ENCODE measurements at places on chromosomes 7 and 10.
A peak's percentile ranks its signal among the peaks of the same experiment; 100 is the strongest.

GRCh38 chr10:50279489-50279888 lies 28.2 kb upstream of the ASAH2 start:
- DNase-seq = peak; percentile 23
- no peak overlapping the region for H3K4me3 ChIP-seq
- no peak overlapping the region for H3K27ac ChIP-seq
- H3K4me1 ChIP-seq = peaks cover 15% of the 10 kb centered on the region

GRCh38 chr10:97059006-97059871 lies 126.5 kb downstream of the SLIT1 start:
- H3K4me3 ChIP-seq = no peak overlapping the region
- H3K27me3 ChIP-seq = no peaks in the 10 kb centered on the region
- H3K36me3 ChIP-seq = no peaks in the 10 kb centered on the region
- peaks cover 8% of the 10 kb centered on the region for H3K4me1 ChIP-seq
- no peak overlapping the region for H3K27ac ChIP-seq

GRCh38 chr7:29281782-29282541 lies 87.4 kb downstream of the CHN2 start:
- DNase-seq = no peak
- H3K4me1 ChIP-seq = peaks cover 23% of the 10 kb centered on the region
- H3K4me3 ChIP-seq = no peak overlapping the region
- no peak overlapping the region for H3K27ac ChIP-seq
- H3K27me3 ChIP-seq = no peaks in the 10 kb centered on the region

GRCh38 chr7:26202019-26202990 lies 760 bp downstream of the CBX3 start:
- peaks cover 3% of the 10 kb centered on the region for H3K27me3 ChIP-seq
- peaks cover 73% of the 10 kb centered on the region for H3K36me3 ChIP-seq
- H3K4me1 ChIP-seq = peaks cover 36% of the 10 kb centered on the region
- peak; percentile 22 for DNase-seq
- H3K27ac ChIP-seq = peak overlapping the region; percentile 93
- H3K4me3 ChIP-seq = peak overlapping the region; percentile 89

DNA sequence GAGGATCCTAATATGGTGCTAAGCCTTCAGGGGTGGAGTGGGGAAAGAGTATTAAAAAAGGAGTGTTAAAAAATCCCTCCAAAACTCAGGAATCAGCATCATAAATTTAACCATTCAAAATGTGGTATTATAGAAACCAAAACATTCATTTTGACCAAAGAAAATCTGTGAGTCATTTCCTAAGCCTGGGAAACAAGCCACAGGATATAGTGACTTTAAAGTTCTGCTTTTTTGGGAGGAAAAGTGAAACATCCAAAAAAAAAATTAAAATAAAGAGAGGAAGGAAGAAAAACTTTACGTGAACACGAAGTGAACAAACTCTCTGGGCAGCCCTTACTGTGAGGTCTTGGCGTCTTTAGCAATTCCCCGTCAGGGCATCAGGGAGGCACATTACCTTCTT lies 74.0 kb upstream of the GSDME start:
- no peaks in the 10 kb centered on the region for H3K27me3 ChIP-seq
- DNase-seq = no peak
- H3K4me3 ChIP-seq = no peak overlapping the region
- H3K27ac ChIP-seq = no peak overlapping the region
- H3K36me3 ChIP-seq = peaks cover 3% of the 10 kb centered on the region

- no peak overlapping the region for H3K4me3 ChIP-seq
- peaks cover 6% of the 10 kb centered on the region for H3K27me3 ChIP-seq
- H3K4me1 ChIP-seq = peaks cover 39% of the 10 kb centered on the region
Measured at GRCh38 chr10:78975926-78976325, 92.8 kb upstream of the ZMIZ1 start.

GRCh38 chr7:53351681-53352080 lies 316.2 kb downstream of the POM121L12 start:
- no peaks in the 10 kb centered on the region for H3K27me3 ChIP-seq
- H3K4me1 ChIP-seq = no peaks in the 10 kb centered on the region
- no peak overlapping the region for H3K4me3 ChIP-seq
- DNase-seq = no peak
- peaks cover 6% of the 10 kb centered on the region for H3K36me3 ChIP-seq
- H3K27ac ChIP-seq = no peak overlapping the region

- no peaks in the 10 kb centered on the region for H3K27me3 ChIP-seq
- H3K4me3 ChIP-seq = no peak overlapping the region
- H3K36me3 ChIP-seq = no peaks in the 10 kb centered on the region
- H3K27ac ChIP-seq = peak overlapping the region; percentile 94
- peaks cover 53% of the 10 kb centered on the region for H3K4me1 ChIP-seq
Measured at GRCh38 chr10:124650820-124651401, 93.3 kb downstream of the FAM53B start.

GRCh38 chr7:30511494-30511893 lies 6.9 kb upstream of the GGCT start:
- DNase-seq = no peak
- H3K4me3 ChIP-seq = no peak overlapping the region
- H3K27me3 ChIP-seq = peaks cover 12% of the 10 kb centered on the region
- no peak overlapping the region for H3K27ac ChIP-seq
- peaks cover 7% of the 10 kb centered on the region for H3K4me1 ChIP-seq

DNA sequence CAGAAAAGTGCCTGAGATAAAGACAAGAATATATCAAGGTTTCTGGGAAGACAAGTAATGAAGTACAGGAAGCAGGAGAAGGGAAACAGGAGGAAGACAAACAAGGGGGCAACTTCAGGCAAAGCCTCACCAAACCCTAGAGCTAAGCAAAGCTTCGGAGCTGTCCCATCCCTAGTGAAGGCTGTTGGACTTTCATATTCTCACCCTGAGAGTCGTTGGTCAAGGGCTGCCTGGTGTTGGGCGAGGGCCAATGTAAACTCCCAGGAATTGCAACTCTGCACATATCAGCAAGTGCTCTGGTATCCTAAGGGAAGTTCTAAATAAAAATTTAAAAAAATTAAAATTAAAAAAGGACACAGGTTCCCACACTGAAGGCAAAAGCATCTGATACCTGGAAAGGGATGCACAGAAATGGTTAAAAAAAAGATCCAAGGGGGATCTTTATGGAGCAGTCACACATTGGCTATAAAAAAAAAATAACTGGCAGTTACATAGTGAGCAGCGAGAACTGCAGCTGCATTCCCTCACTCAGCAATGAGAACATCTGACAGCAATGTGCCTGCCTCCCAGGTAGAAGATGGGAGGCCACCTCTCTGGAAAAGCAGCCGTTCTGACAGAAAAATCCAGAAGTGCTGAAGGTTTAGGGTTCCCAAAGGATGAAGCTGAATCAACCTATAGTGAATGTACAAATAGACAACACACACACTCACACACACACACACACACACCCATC lies 304.7 kb downstream of the WDR11 start:
- H3K27ac ChIP-seq = no peak overlapping the region
- H3K4me3 ChIP-seq = no peak overlapping the region
- H3K27me3 ChIP-seq = no peaks in the 10 kb centered on the region

- H3K4me3 ChIP-seq = no peak within 1 kb of the TSS
- H3K36me3 ChIP-seq = peaks cover 23% of the 10 kb centered on the region
- no peak within 1 kb of the TSS for H3K27ac ChIP-seq
- DNase-seq = no peak
- no peaks in the 10 kb centered on the region for H3K27me3 ChIP-seq
- peaks cover 4% of the 10 kb centered on the region for H3K4me1 ChIP-seq
Measured at GRCh38 chr10:67696029-67696428, at the start of gene CTNNA3. CTNNA3 (minus strand) TSS chr10:67696195.

DNA sequence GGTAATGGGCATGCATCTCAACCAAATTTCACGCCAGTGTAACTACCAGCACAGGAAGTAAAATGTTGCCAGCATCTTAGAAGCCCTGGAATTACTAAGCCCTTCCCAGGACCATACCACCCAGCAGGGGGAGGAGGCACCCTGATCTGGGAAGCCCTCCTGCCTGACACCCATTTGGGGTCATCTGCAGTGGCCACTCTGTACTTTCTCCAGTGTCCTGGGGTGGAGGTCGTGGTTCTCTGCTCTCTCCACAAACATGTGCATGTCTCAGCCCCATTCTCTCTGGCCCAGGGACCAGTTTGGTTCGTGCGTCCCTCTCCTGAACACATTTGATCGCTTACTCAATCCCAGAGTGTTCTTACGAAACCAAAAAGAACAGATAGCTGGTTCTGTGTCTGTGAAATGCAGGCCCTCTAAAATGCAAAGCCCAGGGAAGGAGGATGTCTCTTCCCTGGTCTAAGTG lies 9.4 kb upstream of the LRRC27 start:
- no peaks in the 10 kb centered on the region for H3K27me3 ChIP-seq
- H3K36me3 ChIP-seq = peaks cover 27% of the 10 kb centered on the region
- H3K4me3 ChIP-seq = no peak overlapping the region
- H3K4me1 ChIP-seq = peaks cover 5% of the 10 kb centered on the region
- H3K27ac ChIP-seq = no peak overlapping the region

DNA sequence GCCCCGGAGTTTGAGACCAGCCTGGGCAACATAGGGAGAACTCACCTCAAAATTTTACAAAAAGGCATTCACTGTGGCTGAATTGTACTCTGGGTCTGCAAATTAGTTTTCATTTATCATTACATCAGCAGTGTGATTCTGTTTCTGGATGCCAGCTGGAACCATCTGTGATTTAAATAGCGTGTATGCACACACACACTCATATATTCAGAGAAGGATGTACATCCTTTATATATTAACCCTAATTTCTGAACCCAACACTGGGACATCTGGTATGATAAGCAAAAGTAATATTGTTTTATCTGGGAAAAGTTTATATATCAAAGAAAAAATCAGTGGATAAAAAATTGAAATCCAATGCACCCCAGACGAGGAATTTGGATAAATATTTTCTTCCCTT lies 33.8 kb upstream of the LYZL1 start:
- H3K4me1 ChIP-seq = peaks cover 29% of the 10 kb centered on the region
- H3K27ac ChIP-seq = no peak overlapping the region
- H3K36me3 ChIP-seq = no peaks in the 10 kb centered on the region
- no peaks in the 10 kb centered on the region for H3K27me3 ChIP-seq

DNA sequence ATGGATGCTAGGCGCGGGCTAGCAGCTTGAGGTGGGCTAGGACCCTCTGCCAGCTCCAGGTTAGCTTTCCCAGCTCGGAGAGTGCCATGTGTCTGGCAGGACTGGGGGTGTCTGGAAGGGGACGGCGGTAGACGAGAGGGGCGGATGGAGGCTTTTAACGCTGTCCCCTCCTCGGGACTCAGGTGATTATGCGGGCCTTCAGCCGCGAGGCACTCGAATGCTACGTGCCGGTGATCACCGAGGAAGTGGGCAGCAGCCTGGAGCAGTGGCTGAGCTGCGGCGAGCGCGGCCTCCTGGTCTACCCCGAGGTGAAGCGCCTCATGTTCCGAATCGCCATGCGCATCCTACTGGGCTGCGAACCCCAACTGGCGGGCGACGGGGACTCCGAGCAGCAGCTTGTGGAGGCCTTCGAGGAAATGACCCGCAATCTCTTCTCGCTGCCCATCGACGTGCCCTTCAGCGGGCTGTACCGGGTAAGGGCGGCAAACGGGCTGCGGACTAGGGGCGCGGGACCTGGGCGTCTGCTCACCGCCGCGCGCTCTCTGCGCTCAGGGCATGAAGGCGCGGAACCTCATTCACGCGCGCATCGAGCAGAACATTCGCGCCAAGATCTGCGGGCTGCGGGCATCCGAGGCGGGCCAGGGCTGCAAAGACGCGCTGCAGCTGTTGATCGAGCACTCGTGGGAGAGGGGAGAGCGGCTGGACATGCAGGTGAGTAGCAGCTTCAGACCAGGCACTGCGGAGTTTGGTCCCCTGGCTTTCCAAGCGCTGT lies 1.1 kb downstream of the CYP26A1 start:
- H3K27ac ChIP-seq = no peak overlapping the region
- peaks cover 41% of the 10 kb centered on the region for H3K4me1 ChIP-seq
- DNase-seq = peak; percentile 50
- no peaks in the 10 kb centered on the region for H3K36me3 ChIP-seq

GRCh38 chr7:73308074-73308664 lies 457 bp downstream of the NSUN5 start:
- peak; percentile 46 for DNase-seq
- H3K27ac ChIP-seq = peak overlapping the region; percentile 37
- H3K27me3 ChIP-seq = peaks cover 16% of the 10 kb centered on the region
- peaks cover 8% of the 10 kb centered on the region for H3K4me1 ChIP-seq
- peaks cover 29% of the 10 kb centered on the region for H3K36me3 ChIP-seq

DNA sequence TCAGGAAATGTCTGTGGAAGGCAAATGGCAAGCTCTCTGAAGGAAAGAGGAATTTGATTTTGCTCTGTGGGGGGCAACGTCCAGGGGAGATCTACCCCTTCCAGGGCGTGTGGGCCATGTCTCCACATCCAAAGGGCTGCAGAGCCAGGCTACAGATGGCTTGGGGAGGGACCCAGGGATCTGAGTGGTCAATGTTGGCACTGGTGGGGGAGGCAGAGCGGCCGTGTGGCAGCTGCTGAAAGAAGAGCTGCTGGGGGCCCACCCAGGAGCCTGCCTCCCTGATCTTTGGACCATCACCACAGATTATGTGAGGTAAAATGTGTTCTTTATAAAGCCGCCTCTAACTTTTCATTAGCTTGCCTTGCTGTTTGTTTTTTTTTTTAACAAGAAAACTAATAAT lies 144.1 kb downstream of the HERPUD2 start:
- H3K36me3 ChIP-seq = no peaks in the 10 kb centered on the region
- H3K27me3 ChIP-seq = no peaks in the 10 kb centered on the region
- no peak overlapping the region for H3K27ac ChIP-seq
- no peak overlapping the region for H3K4me3 ChIP-seq

DNA sequence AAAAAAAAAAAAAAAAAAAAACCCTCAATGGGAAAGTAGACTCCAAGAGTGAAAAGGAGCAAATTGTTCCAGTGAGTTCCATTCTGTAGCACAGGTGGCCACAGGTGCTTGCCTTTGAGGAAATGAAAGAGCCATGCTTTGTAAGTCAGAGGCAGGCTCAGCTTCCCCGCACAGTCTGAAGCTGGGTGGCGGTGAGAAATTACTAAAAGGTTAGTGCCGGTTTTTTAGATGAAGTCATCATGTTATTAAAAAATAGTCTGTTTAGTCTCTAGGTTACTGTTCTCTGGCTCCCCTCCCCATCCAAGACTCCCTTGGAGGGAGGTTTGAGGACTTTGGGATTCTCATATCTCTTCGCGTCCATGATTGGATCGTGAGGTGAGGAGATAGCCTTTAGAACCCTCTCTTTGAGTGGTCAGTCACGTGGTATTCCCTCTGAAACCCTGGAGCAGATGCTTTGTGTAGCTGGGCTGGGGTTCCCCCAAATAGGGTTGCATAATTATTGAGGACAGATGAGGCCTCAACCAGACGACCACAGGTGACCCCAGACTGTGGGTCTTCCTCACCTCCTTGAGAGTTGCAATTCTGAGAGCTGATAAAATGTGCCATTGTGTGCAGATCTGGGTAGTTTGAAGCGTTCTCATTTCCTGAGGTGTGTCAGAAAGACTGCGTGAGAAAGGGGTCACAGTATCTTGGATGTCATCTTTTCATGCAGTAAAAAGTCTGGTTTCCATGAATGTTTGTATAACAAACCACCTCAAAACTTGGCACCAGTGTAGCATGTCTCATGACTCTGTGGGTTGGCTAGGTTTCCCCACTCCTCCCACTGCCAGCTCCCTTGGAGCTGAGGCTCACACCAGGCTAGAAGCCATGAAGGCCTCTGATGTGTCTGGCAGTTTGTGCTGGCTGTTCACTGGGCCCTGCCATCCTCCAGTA lies 27.1 kb downstream of the OGDH start:
- no peak for DNase-seq
- peaks cover 5% of the 10 kb centered on the region for H3K36me3 ChIP-seq
- no peaks in the 10 kb centered on the region for H3K27me3 ChIP-seq

GRCh38 chr7:27631391-27631790 lies 31.3 kb downstream of the HIBADH start:
- no peak overlapping the region for H3K4me3 ChIP-seq
- peaks cover 12% of the 10 kb centered on the region for H3K4me1 ChIP-seq
- H3K36me3 ChIP-seq = peaks cover 13% of the 10 kb centered on the region
- no peaks in the 10 kb centered on the region for H3K27me3 ChIP-seq
- no peak overlapping the region for H3K27ac ChIP-seq

All from WTC11 (cell line).